ENCODE measurements at places on chromosomes 6 and 20.

DNA sequence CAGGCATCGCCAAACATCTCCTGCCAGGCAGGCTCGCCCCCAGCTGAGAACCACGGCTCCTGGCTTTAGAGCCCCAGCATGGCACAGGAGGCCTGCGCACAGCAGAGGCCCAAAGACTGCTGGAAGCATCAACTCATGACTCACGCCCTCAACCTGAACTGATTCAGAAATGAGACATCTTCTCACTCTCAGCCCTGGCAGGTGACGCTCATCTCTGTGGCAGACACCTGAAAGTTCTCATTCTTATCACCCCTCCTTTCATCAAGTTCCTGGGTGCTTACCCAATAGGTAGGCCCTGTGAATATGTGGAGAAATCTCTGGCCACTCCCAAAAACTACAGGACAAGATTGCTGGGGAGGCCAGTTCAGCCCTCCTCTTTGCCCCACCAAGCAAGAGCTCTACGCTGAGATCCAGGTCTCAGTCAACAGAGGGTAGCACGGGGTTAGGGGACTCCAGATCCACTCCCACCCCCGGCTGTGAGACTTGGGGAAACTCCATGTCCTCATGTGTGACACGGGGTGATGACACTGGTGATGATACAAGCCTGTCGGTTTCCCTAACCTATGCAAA is 11.3 kb downstream of the NFATC2 start:
- peak; percentile 81 for DNase-seq

DNA sequence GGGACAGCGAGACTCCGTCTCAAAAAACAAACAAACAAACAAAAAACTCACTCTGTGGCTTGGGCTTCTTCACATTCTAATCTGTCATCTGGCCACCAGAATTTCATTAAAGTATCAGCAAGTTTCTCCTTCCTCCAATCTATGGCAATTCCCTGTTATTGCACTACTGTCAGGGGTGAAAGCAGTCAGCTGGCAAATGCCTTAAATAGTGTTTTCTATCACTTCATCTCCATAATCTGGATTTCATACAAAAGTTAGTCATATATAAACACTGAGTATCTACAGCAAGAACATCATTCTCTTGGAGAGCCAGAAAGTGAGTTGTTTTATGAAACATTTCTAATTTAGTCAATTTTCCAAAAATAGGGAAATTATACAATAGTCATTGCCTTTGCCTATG is 56.1 kb downstream of the PHACTR3 start:
- DNase-seq, result no peak

DNA sequence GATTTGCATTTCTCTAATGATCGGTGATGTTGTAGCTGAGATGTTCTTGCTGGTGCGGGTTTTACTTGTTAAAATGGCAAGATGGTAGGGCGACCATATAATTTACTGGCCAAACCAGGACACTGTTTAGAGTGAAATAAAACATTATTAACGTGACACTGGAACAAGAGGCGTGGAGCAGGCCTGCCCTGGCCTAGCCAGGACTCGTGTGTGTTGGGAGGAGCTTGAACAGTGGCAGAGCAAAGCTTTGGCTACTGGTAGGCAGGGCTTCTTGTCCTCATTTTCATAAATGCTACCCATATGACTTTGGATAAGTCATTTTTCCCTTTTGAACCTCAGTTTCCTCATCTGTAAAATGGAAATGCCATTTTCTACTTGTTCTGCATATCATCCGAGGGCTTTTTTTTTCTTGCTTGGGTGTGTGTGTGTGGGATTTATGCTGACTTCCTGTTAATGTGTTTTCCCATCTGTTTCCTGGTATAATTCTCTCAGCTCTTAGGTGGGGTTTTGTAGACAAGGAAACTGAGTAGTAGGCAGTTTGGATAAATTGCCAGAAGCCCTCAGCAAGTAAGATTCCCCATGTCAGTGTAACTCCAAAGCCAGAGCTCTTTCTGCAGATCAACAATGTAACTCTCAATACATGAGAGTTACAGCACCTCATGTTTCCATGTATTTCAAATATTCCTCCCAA is 81.7 kb downstream of the TOX2 start:
- DNase-seq, result no peak

DNA sequence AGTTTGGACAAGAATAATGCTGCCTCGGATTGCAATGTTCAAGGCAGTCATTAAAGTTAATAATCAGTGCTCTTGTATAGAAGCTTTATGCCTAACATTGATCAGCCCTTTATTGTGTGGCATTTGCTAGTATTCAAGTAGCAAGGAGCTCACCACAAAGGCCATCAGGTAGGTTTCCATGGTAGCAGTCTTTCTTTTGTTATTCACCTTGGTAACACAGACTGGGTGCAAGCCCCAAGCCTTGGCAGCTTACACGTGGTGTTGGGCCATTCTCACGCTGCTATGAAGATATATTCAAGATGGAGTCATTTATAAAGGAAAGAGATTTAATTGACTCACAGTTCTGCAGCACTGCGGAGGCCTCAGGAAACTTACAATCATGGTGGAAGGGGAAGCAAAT is 149.3 kb downstream of the ADAT2 start:
- DNase-seq, result no peak

- DNase-seq, result no peak
Measured at GRCh38 chr20:33784225-33784624, 26.9 kb upstream of the CHMP4B start.

GRCh38 chr6:106066989-106067388 is 19.1 kb upstream of the PRDM1 start:
- DNase-seq, result no peak

DNA sequence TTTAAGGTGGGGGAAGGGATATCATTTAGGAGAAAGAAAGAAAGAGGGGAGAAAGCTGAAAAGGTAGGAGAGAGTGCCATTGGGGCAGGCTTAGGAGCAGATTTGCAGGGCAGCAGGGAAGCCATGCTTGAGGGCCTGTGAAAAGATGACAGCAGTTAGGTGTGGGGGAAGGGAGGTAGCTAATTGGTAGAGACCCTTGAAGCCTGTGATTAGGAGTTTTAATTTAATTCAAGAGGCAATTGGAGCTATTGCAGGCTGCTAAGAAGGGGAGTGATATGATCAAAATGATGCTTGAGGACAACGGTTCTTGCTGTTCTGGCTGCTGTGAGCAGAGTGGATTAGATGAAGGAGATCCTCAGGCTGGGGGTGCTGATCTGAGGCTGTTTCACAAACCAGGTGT is 24.5 kb upstream of the SEC63 start:
- no peak for DNase-seq

DNA sequence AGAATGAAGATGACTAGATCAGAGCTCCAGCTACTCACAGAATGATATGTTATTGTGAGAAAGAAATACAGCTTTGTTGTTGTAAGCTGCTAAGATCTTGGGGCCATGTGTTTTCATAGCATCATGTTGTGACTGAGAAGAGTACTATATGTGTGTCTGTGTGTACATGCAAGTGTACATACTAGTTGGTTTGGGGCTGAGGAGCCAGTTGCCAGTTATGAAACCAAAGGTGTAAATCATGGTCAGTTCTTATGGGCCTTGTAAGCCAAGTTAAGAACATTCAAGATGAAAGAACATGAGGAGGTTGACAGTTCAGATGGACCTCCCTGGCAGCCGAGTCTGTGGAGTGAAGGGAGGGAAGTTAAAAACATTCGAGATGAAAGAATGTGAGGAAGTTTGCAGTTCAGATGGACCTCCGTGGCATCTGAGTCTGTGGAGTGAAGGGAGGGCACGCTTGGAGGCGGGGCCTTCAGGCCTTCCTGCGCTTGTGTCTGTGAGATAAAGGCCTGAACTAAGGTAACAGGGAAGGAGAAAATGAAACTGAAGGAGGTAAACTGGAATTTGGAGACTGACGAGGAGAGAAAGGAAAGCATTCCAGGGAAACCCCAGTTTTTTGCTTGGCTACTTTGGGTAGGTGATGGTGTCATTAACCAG is 13.9 kb downstream of the AFDN start:
- no peak for DNase-seq

- DNase-seq, result no peak
Measured at GRCh38 chr20:61430228-61430624, 178.2 kb downstream of the CDH4 start.

GRCh38 chr6:119443993-119444641 is 94.6 kb upstream of the MAN1A1 start:
- no peak for DNase-seq

DNA sequence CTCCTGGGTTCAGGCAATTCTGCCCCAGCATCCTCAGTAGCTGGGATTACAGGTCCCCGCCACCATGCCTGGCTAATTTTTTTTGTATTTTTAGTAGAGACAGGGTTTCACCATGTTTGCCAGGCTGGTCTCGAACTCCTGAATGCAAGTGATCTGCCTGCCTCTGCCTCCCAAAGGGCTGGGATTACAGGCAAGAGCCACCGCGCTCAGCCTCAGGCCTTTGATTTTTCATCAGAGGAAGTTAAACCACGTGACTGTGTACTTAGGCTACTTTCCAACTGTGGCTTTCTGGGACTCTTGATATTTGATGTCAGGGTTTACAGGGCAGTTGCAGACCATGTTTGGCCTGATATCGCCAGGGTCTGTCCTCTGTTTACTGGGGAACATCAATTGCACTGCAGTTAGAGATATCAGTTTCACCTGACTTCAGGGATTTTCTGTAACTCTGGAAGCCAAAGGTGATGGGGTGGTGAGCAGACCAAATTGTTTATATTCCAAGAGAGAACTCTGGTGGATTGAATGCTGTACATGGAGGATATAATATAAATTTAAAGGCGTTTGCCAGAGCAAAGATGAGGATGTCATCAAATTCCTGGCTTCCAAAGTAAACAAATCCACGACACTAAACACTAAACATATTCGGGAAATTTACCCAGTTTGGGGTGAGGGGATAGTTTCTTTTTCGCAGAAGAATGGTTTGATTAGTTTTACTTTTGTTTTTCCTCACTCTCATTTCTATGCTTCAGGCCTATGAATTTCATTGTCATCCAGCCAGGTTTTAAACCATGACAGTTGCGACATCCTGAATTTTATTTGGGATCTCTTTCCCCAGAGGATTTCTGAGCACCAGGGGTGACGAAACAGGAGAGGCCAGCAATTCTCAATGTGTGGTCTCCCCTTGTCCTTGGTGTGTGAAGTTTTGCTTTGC is 4.2 kb downstream of the PSMF1 start:
- no peak for DNase-seq

DNA sequence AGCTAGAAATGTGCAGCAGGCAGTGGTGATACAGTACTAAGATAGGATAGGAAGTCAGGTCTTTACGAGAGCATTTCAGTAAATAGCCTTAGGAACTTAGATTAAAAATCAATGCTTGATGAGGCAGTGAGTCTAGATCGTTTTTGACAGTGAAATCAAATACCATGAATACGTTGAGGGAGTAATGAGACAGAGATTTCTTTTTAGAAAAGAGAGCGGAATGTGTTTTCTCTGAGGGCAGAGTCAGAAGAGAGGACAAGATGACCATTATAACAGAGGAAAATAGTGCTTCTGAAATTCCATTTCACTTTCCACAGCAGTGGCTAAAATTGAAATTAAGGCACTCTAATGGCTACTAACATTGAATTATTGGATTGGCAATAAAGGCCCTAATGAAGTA is 339.6 kb downstream of the UTRN start:
- no peak for DNase-seq

DNA sequence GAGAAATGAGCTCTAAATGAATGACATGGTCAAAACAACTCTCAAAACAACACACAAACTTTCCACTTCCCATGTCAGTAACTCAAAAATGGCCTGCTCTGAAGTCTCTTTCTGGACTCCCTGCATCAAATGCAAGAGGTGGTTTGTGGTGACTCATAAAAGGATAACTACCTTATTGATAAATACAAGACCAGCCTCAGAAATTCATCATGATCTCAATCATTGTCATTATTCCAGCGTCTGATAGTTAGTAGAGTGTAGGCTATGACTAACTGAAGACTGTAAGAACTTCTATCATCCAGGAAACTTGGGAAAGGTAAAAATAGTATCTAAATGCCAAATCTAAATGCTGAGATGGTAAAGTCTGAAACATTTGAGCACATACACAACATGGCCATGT is 369.4 kb downstream of the BMP2 start:
- DNase-seq, result no peak

DNA sequence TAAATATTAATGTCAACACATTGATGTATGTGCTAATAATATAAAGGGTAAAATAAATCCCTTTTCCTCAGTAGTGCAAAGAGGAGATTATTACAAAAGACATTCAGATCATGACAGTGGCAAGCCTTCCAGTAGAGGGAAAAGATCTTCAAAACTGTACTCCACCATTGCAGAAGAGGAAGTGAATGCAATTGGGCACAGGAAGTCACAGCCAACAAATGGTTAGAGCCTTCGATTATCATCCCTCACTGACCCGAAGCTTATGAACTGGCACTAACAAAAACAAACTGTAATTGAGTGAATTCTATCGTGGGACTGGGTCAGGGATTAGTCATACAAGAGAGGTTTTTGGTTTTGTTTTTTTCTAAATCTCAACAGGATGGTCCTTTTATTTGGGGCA is 39.3 kb upstream of the SCGN start:
- DNase-seq, result no peak

GRCh38 chr6:21836277-21836676 is 242.7 kb downstream of the SOX4 start:
- DNase-seq, result no peak

- DNase-seq, result no peak
Measured at GRCh38 chr6:154637392-154637791, 95.8 kb upstream of the SCAF8 start.

- no peak for DNase-seq
Measured at GRCh38 chr6:113432521-113433334, 424.4 kb upstream of the MARCKS start.

- no peak for DNase-seq
Measured at GRCh38 chr6:152272486-152272885, 364.7 kb downstream of the SYNE1 start.

DNA sequence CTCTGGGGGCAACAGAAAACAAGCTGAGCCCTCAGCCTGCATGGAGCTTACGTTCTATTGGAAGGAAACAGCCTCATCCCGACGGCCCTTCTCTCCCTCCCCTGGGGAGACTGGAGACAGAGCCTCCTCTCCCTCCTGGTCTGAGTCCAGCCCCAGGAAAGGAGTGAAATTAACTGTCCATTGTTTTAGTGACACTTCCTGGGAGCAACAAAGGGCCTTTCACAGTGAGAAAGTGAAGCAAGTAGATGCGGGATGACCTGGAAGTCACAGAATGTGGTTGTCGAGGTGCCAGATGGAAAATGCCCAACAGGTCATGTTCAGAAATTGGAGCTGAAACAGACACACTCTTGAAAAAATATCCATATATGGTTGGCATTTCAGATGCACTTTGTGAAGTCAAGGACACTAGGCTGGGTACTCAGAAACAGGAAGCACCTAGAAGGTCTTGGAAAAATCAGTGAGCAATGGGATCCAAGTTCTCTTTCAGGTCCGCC is 77.8 kb downstream of the TFAP2C start:
- DNase-seq, result no peak

- no peak for DNase-seq
Measured at GRCh38 chr6:46246081-46246480, 75.3 kb upstream of the ENPP5 start.

DNA sequence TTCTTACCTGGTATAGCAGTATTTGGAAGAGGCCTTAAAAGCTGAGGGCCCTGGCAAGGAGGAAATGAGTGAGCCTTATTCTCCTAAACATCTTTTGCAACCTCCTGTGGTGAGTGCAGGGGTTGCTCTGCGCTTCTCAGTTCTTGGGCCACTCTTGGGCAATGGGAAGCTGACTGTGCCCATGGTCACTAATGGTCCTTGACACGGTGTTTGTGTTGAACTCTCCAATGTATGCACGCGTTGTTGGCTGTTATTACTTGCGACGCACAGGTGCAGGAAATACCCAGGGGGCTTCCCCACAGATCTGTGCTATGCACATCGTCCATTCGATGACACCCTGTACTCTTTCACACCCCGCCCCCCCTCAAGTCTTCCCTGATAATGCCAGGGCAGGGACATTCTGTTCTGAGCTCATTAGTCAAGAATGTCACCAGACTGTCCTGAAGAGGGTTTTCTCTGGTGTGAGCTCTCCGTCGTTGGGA is 79.7 kb downstream of the EDN1 start:
- no peak for DNase-seq

Data from stimulated activated CD4-positive, alpha-beta T cell treated with anti-CD3 and anti-CD28 coated beads, Interleukin-15, amount 100 ng/mL, for 48 hours (primary cell).